ENCODE measurements at places on chromosomes 6 and 20.
A peak's percentile ranks its signal among the peaks of the same experiment; 100 is the strongest.

DNA sequence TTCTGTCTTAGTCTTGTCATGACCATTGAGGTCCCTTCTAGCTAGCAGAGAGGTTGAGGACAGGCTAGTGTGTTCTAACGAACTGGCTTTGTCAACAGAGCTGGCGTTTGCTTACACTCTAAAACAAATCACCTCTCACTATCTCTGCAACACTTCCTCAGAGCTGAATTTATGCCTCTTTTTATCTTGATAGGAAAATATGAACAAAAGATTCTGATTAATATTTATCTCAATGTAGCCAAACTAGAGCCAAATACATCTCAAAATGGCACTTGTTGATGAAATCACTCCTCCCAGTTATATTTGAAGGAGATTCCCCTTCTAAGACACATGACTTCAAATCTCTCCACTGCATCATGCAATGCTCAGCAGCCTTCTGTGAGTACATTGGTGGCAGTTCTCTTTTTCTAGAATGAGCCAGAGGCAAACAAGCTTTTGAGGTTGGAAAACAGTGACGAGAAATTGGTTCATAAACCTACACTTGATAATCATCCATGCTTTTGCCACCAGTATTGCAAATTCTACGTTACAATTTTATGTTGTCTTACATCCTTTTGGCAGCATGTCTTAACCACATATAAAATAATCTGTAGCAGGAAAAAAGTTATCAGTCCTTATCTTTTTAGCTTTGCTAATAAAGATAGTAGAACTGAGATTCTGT lies 615.7 kb upstream of the CITED2 start:
- DNase-seq = no peak

- no peak for DNase-seq
Observed at GRCh38 chr6:111798281-111798725, 74.9 kb downstream of the FYN start.

DNA sequence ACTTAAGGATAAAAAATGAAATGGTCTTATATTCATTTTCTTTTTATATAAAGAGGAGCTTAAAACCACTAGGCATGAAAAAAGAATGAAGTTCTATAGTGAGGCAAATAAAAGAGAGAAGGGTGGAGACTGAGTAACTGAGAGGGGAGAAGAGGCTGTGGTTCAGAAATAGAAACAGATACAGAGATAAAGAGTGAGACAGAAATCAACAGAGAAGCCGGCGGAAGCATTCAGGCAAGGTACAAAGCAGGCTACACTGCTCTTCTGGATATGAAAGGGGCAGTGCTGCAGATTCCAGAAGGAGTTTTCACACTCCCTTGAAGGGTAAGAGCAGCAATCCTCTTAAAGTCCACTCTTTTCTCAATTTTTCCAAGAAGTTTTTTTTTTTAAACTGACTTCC lies 29.9 kb downstream of the NFATC2 start:
- no peak for DNase-seq

DNA sequence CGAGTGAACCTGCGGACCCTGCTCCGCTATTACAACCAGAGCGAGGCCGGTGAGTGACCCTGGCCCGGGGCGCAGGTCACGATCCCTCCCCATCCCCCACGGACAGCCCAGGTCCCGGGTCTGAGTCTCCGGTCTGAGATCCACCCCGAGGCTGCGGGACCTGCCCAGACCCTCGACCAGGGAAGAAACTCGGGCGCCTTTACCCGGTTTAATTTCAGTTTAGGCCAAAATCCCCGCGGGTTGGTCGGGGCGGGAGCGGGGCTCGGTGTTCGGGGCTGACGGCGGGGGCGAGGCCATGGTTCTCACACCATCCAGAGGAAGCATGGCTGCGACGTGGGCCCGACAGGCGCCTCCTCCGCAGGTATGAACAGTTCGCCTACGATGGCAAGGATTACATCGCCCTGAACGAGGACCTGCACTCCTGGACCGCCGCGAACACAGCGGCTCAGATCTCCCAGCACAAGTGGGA lies 46.9 kb upstream of the TRIM26 start:
- peak; percentile 28 for DNase-seq

Measured in foreskin fibroblast (primary cell).